Astrocyte of the spinal cord (primary cell): ENCODE measurements at places on chromosomes 7 and 10.
A peak's percentile ranks its signal among the peaks of the same experiment; 100 is the strongest.

DNA sequence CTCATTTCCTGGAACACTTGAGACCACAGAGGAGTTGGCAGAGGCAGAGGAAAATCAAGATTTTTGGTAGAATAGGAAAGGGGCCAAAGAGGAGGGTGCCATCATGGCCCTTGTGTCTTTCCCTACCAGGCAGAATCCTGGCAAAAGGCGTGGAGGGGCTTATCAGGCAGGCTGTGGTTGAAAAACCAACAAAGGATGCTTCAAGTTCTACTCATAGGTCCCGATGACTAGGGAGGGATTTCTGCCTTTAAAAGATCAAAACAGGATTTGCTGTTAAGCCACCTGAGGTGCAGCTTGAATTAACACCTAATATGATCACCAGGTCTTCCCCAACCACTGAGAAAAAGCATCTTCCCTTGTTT is 45.7 kb downstream of the BPGM start:
- DNase-seq: peak; percentile 66

- DNase-seq: peak; percentile 95
Observed at GRCh38 chr7:2019711-2020511, 212.8 kb downstream of the MAD1L1 start.

- peak; percentile 19 for DNase-seq
Observed at GRCh38 chr10:53209944-53210611, 437.5 kb upstream of the MBL2 start.

DNA sequence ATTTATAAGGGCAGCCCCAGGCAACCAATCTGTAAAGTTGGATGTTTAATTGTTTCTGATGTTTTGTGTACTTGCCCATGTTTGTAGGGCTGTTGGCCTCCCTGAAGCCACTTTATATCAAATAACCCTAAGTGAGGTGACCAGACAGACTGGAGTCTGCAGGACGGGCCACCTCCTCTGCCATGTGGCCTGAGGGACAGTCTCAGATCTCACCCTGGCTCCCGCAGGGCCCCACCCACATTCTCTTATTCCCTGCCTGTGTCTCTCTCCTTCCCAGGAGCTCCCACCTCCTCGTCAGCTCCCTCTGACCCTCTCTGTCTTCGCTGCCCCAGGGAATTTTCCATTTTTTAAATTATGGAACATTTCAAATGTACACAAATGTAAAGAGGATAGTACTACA is 9.5 kb upstream of the C10orf71 start:
- DNase-seq: no peak

DNA sequence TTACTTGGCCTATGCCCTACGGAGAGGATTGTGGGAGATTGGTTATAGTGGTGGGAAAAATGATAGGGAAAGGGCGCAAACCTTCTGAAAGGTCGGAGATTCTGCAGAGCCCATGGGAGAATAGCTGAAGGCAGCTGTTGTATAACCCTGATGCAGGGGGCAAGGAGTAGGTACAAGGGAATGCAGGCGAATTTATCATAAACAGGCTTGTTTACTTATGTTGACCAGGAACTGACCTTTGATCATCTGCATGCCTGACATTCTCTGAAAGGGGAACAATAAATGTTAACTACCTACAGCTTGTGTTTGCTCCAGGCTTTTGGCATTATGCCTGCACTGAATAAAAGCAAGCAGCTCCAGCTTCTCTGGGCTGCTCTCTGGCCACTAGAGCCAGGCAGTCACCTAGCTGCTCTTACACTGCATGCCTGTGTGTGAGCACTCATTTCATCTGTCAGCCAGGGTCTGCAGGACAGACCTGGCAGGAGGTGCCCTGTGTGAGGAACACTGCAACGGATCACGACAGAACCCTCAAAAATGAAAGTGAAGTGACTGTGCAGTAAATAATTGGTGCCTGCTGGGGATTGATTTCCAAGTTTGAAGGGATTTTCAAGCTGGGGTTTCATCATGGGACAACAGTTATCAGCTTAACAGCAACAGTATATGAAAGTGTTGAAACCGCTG is 31.1 kb upstream of the ABCA13 start:
- peak; percentile 10 for DNase-seq

DNA sequence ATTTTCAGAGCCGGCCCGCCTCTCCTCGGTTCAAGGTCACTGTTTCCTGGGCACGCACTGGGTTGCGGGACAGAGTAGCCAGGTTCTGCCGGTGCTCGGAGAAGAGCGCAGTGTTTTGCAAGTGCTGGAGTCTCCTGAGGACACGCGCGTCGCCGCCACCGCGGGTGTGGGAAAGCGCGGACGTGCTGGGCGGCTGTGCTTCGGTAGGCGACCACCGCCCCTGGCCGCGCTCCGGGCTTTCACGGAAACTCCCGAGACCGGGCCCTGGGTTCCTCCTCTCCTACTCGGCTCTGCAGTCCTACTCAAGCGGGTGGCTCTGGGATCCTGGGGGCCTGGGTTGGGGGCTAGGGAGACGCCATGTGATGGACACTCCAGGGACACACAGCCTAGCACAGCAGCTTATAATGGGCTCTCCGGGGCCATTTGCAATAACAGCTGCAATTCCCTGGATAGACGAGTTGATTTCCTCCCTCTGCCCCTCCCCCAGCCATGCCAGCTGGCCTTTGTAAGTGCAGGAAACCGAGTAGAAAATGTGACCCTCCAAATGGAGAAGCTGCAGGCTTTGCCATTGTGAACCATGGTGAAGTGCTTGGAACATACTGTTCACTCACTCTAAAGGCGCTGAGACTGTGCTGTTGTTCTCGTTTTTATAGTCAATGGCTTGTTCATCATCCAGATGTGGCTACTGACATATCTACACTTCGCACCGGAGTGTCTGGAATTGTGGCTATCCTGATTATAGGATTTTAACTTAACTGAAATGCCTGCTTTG is 2.1 kb downstream of the FRAT1 start:
- DNase-seq: no peak

GRCh38 chr7:122442929-122443328 is 138.4 kb upstream of the FEZF1 start:
- DNase-seq: no peak
